A549 treated with CpdA at 1 μM for 4 hours (cell line): ENCODE measurements at places on chromosomes 11 and 22. TPM values are rescaled to one million over a fixed set of nuclear protein-coding genes. Genes with fewer than 3 reads are reported as not detected.

CDON gene
- 2.0 to 3.7 TPM (median 2.8 TPM) in 5 replicates for total RNA-seq

PCSK7 gene
- total RNA-seq = 14.6 to 20.2 TPM (median 17.4 TPM) in 5 replicates

CATSPERZ gene
- total RNA-seq = 2.3 to 3.7 TPM (median 2.9 TPM) in 5 replicates

SLC6A5 gene
- total RNA-seq = not detected in 5 replicates

MRGPRX3 gene
- 0.41 TPM in 1 of 5 replicates, not detected in the others for total RNA-seq

TIRAP gene
- total RNA-seq = 5.7 to 7.3 TPM (median 6.7 TPM) in 5 replicates

EP300 gene
- total RNA-seq = 18.2 to 29.9 TPM (median 19.9 TPM) in 5 replicates

FAT3 gene
- 0.13 to 0.90 TPM (median 0.84 TPM) in 5 replicates for total RNA-seq

WNT11 gene
- total RNA-seq = 0.35 to 1.5 TPM (median 0.97 TPM) in 5 replicates

CARD18 gene
- not detected in 5 replicates for total RNA-seq

MUC6 gene
- under 0.01 to 0.01 TPM in 2 of 5 replicates, not detected in the others for total RNA-seq

PC gene
- total RNA-seq = 23.9 to 31.7 TPM (median 30.5 TPM) in 5 replicates

CLCF1 gene
- 43.7 to 49.7 TPM (median 44.6 TPM) in 5 replicates for total RNA-seq

HTR3B gene
- total RNA-seq = not detected in 5 replicates

RSF1 gene
- 11.9 to 23.3 TPM (median 17.2 TPM) in 5 replicates for total RNA-seq

GSTT2B gene
- 0.28 to 0.48 TPM (median 0.40 TPM) in 4 of 5 replicates, not detected in the other for total RNA-seq

VWCE gene
- 0.55 to 0.91 TPM (median 0.64 TPM) in 5 replicates for total RNA-seq

EMID1 gene
- 0.31 to 0.72 TPM (median 0.38 TPM) in 5 replicates for total RNA-seq

CDC42BPG gene
- total RNA-seq = 1.4 to 1.8 TPM (median 1.6 TPM) in 5 replicates

TEX12 gene
- not detected in 5 replicates for total RNA-seq

OR52W1 gene
- total RNA-seq = not detected in 5 replicates

FOXRED1 gene
- 21.9 to 25.0 TPM (median 23.2 TPM) in 5 replicates for total RNA-seq

TCN1 gene
- 0.19 to 0.57 TPM (median 0.29 TPM) in 4 of 5 replicates, not detected in the other for total RNA-seq

TP53AIP1 gene
- total RNA-seq = 0.02 to 0.16 TPM in 2 of 5 replicates, not detected in the others

MS4A7 gene
- total RNA-seq = not detected in 5 replicates

OR52A1 gene
- total RNA-seq = not detected in 5 replicates

GAB4 gene
- not detected in 5 replicates for total RNA-seq

OR4D5 gene
- total RNA-seq = not detected in 5 replicates

MPZL3 gene
- total RNA-seq = 0.23 to 0.60 TPM (median 0.38 TPM) in 5 replicates

ELFN2 gene
- total RNA-seq = 5.8 to 9.0 TPM (median 8.2 TPM) in 5 replicates

NPAT gene
- 3.8 to 6.2 TPM (median 4.6 TPM) in 5 replicates for total RNA-seq

SERHL2 gene
- total RNA-seq = 0.12 to 0.33 TPM (median 0.22 TPM) in 5 replicates

P2RY2 gene
- 8.1 to 11.0 TPM (median 9.8 TPM) in 5 replicates for total RNA-seq

PRCP gene
- 48.3 to 53.7 TPM (median 49.9 TPM) in 5 replicates for total RNA-seq

OR4A16 gene
- total RNA-seq = not detected in 5 replicates

SBF2 gene
- total RNA-seq = 11.3 to 18.5 TPM (median 14.8 TPM) in 5 replicates

OR52E1 gene
- total RNA-seq = not detected in 5 replicates

ZNF280B gene
- 1.4 to 1.8 TPM (median 1.5 TPM) in 5 replicates for total RNA-seq

SYT7 gene
- total RNA-seq = 0.69 to 1.1 TPM (median 1.1 TPM) in 5 replicates

KRTAP5-8 gene
- total RNA-seq = not detected in 5 replicates

MOGAT2 gene
- not detected in 5 replicates for total RNA-seq

CRYBB3 gene
- total RNA-seq = not detected in 5 replicates

MS4A3 gene
- not detected in 5 replicates for total RNA-seq

GPR83 gene
- 0.06 to 0.14 TPM (median 0.09 TPM) in 5 replicates for total RNA-seq

PRAME gene
- total RNA-seq = 97.3 to 113 TPM (median 108 TPM) in 5 replicates

EPS8L2 gene
- total RNA-seq = 78.2 to 132 TPM (median 114 TPM) in 5 replicates

SUSD2 gene
- 49.2 to 65.0 TPM (median 59.3 TPM) in 5 replicates for total RNA-seq

ROBO3 gene
- total RNA-seq = 1.5 to 4.0 TPM (median 2.7 TPM) in 5 replicates

LRRC4C gene
- not detected in 5 replicates for total RNA-seq

NXPE4 gene
- not detected in 5 replicates for total RNA-seq

OR5B21 gene
- not detected in 5 replicates for total RNA-seq

C11orf42 gene
- total RNA-seq = not detected in 5 replicates

HSCB gene
- 10.9 to 16.0 TPM (median 12.6 TPM) in 5 replicates for total RNA-seq

DSCAML1 gene
- 0.13 to 0.37 TPM (median 0.29 TPM) in 5 replicates for total RNA-seq

OR10S1 gene
- total RNA-seq = not detected in 5 replicates

CNGA4 gene
- 0.06 to 0.18 TPM in 2 of 5 replicates, not detected in the others for total RNA-seq

CYTH4 gene
- total RNA-seq = 0.82 to 1.2 TPM (median 1.0 TPM) in 5 replicates
